Renal pelvis (tissue), 12 donors: ENCODE measurements at places on chromosomes 7 and 10. TPM values are rescaled to one million over a fixed set of nuclear protein-coding genes. Genes with fewer than 3 reads are reported as not detected.

- no peak for DNase-seq
Measured at GRCh38 chr7:7931626-7932025, 37.0 kb upstream of the GLCCI1 start.

- no peak for DNase-seq
Measured at GRCh38 chr7:50618281-50618680, 53.1 kb upstream of the DDC start.

- DNase-seq = no peak
Measured at GRCh38 chr7:128059143-128059988, 28.1 kb upstream of the LRRC4 start.

DNA sequence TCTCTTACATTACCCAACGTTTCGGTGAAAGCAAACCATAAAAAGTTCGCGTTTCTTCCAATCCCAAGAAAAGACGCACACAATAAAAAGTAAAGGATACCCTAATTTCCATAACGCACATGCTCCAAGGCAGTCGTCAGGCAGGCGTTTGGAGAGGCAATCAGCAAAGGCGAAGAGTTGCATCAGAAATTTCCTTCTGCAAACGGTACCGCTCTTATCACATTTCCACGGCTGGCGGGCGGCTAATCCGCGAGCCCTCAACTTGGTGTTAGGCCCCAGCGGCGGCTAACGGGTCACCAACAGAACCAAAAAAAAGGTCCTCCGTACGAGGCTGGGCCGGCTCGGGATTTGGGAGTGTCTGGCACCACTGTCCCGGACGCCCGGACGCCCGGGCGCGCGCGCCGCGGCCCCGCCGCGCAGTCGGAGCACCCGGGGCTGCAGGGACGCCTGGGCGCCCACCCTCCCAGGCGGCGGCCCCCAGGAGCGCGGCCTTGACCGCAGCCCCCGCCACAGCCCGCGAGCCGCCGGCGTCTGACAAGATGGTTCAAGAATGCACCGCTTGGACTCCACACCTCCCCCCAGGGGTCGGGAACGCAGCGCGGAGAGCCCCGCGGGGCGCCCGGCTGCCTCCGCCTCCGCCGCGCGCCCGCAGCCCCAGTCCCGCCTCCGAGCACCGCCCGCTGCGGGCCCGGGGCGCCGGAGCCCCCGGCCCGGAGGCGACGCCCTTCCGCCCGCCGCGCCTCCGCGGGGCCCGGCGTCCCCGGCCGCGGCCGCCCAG, 9.8 kb upstream of the GRB10 start:
- no peak for DNase-seq

DNA sequence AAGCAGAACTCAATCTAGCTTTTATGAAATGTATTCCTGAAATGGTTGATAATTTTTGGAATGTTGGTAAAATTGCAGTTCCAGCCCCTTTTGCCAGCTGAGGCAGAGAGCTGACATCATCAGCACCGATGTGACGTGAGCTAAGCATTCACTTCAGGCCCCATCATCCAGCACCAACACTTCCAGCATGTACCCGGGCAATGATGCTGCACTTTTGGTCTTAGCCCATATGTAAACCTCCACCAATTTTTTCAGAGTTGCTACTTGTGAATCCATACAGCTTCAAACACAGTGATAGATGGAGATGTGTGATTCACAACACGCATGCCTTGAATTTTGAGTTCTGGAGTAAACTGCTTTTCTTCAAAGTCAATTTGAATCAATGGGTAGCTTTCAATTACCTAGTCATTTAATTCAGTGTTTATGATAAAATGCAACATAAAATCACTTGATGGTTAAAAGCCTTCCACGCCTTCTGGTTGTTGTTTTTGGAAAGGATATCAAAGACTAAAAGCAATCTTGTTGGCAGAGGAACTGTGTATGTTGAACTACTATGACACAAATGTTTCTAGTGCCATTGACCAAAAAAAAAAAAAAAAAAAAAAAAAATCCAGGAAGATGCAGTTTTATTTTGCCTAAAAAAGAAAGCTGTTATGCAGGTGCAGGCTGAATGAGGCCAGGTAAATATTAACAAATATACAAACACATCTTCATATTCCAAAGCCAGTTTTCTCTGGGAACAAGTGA, 73.9 kb downstream of the NRP1 start:
- DNase-seq = no peak

DNA sequence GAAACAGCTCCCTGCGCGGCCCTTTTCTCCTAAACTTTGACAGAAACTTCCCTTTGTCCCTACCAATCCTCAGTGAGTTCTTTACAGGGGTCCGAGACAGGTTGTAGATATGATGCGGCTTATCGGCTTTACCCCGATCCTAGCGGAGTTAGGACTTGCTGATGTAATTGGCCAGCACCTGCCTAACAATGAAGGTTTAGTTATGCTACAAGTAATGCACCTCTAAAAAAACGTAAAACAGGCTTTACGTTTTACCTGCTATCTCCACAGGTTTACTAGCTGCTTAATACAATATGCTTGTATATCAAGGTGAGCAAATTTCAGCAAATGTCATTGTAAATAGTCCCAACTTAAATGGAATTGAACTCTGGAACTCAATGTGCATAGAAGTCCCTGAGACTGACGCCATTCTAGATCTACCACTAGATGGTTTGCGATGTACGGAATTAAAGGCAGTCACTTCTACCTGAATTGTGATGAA, 697 bp upstream of the SNX13 start:
- peak; percentile 31 for DNase-seq

STEAP2 gene
- 18.9 TPM for polyA plus RNA-seq

HIF1AN gene
- 49.7 TPM for polyA plus RNA-seq

MMP21 gene
- polyA plus RNA-seq = 0.74 TPM
